ENCODE measurements at places on chromosomes 4 and X.

- no peak for DNase-seq
Measured at GRCh38 chr4:55407119-55407518, 11.4 kb downstream of the TMEM165 start.

DNA sequence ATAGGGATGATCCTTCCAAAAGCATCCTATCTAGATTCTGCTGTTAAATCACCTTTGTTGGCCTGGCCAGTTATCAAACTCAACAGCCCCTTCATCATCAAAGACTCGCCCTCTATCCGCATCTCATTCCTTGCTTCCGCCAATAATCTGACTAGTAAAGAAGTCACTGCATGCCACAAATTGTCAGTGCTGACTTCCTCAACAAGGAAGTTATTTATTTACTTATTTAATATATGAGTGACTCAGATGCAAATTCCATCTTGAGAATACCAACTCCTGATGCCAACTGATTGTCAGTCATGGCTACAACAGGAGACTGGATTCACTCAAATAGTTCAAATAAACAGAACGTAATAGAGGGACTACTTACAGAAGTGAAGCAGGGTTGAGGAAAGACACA is 283.8 kb downstream of the TRIML1 start:
- no peak for DNase-seq

- no peak for DNase-seq
Measured at GRCh38 chrX:4764888-4765287, 1051.4 kb upstream of the PRKX start.

- no peak for DNase-seq
Measured at GRCh38 chr4:112206431-112206830, 25.2 kb upstream of the AP1AR start.

DNA sequence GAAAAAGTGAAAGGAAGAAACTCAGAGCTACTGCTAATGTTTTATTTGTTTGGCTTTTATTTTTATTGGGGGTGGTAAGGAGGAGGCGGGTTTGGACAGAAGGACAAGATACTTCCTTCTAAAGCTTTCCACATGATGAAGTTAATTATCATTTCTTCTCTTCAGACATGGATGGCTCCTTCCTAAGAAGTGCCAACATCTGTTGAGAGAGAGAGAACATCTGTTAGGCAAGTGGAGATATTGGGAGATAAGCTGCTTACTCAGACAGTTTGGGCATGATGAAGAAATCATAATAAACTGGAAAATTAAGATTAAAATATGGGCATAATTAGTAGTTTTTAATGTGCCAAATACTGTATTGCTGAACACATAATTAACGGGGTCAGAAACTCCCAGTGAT is 535.7 kb upstream of the INTU start:
- DNase-seq, result no peak

- no peak for DNase-seq
Measured at GRCh38 chrX:9746148-9746888, 19.3 kb downstream of the GPR143 start.

Data from upper lobe of left lung (tissue), 6 donors.